C1 segment of cervical spinal cord (tissue), 14 donors: ENCODE measurements at places on chromosomes 13 and 19.
A peak's percentile ranks its signal among the peaks of the same experiment; 100 is the strongest.

DNA sequence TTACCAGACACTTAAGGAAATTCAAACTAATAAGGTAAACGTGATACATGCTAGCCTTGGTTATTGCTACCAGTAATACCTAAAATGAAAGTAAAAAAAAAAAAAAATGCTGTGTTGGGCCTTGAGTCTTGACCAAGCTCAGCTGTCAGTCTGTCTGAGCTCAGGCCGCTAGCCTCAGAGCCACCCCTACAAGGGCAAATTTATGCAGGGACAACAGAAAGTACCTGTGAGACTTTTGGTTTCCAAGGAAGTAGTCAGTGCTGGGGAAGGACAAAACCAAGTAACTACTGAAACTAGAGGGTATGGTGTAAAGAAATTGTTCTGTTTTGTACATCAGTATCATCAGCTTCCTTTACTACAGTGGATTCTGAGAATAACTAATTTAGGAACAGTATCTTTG, 134.3 kb upstream of the SLITRK5 start:
- no peak for DNase-seq

- no peak for DNase-seq
Observed at GRCh38 chr19:294946-295686, 3.9 kb upstream of the PLPP2 start.

- DNase-seq: no peak
Observed at GRCh38 chr19:44846455-44847143, 502 bp downstream of the NECTIN2 start.

DNA sequence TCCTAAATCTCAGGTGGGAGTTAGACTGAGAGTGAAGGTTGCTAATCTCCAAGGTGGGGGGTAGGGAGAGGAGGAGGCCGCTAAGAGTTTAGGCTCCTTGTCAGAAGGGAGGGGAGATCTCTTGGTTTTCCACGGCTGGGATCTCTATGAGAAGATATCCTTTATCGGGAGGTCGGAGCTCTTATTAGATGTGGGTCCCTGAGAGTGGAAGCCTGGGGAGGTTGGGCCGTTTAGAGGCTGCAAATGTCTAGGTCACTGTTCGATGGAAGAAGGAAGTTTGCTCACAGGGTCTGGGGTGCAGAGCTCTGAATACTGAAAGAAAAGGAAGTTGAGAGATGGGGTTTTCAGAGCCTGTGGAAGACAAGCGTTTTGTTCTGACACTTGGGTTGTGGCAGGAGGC, 3.8 kb downstream of the MYADM start:
- DNase-seq: peak; percentile 3

- DNase-seq: no peak
Observed at GRCh38 chr19:48246101-48246500, 9.6 kb downstream of the CARD8 start.

DNA sequence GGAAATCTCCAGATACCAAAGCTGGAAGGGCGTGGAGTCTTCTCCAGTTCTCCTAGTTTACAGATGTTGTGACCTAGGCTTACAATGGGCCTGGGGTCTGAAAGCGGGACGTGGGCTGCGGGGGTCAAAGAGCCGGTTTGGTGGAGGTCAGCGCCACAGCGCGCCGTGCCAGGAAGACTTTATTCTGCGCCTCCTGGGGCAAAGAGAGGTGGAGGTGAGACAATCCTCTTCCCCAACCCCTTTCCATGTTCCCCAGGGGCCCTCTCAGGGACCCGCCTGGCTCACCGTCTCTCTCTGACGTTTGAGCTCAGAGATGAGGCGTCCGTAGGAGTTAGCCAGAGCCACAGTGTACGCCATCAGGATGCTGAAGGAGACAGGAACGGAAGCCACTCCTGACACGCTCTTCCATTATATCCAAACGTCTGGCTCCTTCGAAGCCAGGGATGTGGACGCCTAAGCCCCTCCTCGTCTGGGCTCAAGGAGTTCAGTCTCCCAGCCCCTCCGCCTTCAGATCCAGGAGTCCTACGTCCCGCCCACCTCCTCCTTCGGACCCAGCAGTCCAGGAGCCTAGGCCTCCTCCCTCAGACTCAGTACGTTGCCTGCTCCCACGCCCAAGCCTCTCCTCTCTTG, 776 bp upstream of the LENG1 start:
- no peak for DNase-seq

DNA sequence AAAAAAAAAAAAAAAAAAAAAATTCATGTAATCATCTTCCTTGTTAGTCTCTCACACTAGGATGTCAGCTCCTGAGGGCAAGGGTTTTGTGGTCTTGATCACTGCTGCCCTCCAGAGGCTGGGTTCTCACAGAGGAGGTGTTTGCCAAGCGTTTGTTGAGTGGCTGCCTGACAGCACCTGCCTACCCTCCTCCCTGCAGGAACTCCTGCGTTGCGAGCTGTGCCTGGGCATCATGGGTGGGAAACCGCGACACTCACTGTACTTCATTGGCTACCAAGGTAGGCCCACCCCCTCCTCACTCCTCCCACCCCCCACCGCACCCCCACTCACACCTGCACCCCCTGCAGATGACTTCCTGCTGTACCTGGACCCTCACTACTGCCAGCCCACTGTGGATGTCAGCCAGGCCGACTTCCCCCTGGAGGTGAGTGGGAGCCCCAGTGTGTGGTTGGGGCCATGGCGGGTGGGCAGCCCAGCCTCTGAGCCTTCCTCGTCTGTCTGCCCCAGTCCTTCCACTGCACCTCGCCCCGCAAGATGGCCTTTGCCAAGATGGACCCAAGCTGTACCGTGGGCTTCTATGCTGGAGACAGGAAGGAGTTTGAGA, 8.1 kb downstream of the ATG4D start:
- no peak for DNase-seq

- no peak for DNase-seq
Observed at GRCh38 chr19:14113762-14114414, 3.7 kb downstream of the PRKACA start.

- no peak for DNase-seq
Observed at GRCh38 chr19:12111176-12111575, 29.0 kb downstream of the ZNF20 start.

DNA sequence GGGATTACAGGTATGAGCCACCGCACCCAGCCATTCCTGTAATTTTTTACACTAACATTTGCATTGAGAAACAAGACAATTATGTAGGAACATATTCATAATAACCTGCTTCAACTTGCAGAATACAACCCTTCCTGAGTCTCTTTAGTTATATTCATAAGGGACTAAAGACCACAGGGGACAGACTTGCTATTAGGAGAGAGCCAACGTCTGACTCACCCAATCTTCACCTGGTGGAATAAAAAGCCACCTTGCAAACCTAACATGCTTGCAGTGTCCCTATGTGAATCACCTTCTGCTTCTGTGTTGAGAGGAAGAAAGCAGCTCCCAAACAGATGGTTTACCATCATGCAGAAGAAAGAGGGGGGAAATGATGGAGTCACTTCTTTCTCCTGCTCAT, 456.1 kb downstream of the PCDH9 start:
- no peak for DNase-seq

DNA sequence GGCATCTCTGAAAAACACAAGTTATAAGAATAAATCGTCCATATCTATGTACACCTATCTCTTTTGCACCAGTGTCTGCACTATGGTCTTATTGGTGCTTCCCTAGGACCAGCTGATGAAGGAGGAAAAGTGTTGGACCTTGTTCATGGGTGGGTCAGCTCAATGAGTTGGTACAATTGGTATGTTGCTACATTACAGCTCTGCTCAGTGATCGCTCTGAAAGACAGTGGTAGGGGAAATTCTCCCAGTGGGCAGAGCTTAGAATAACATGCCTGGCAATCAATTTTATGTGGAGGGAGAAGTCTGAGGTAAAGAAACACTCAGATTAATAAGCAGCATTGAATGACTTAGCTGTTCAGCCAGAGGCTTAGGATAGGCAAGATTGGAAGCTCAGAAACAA, 138.7 kb upstream of the KL start:
- DNase-seq: no peak

GRCh38 chr19:32352241-32352630, 6.8 kb downstream of the ZNF507 start:
- DNase-seq: no peak

- no peak for DNase-seq
Observed at GRCh38 chr13:99959540-99960230, 11.9 kb downstream of the ZIC5 start.

DNA sequence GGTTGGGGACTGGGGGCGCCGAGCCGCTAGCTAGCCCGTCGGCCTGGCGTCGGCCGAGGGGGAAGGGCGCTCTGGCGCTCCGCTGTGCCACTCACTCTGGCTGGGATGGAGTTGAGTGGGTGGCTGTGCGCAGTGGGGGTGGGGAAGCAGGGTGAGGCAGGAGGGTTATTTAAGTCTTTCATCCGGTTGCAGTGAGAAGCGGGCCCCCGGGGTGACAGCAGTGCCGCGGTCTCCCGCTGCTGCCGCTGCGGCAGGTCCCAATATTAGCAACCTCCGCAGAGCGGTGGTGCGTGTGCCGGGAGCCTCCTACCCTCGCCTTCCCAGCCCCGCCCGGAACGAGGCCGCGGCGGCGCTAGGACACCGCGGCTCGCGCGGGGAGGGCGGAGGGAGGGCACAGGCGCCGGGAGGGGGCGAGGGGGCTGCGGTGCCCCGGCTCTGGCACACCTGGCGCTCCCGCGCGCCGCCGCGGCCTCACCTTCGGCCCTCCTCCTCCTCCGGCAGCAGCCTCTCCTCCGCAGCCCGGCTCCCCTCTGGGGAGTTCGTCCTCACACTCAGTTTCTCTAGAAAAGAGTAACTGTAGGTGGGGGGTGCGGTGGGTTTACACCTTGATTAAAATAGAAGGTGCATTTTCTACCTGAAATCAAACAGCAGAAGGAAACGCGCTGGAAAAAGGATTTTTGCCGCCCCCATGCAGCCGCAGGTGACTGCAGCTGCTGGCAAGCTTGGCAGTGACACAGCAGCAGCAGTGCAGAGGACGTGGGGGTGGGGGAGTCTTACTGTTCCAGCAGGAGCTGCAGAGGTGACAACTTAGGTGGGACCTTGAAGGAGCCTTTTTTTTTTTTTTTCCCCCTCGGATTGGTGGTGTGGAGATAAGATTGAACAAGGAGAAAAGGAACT, 4.5 kb downstream of the FGF9 start:
- DNase-seq: no peak

GRCh38 chr13:36418022-36418805, 14.1 kb upstream of the CCNA1 start:
- no peak for DNase-seq

GRCh38 chr19:14514215-14514863, 3.9 kb downstream of the DNAJB1 start:
- DNase-seq: peak; percentile 55

GRCh38 chr19:13537454-13537853, 31.2 kb upstream of the CACNA1A start:
- no peak for DNase-seq

DNA sequence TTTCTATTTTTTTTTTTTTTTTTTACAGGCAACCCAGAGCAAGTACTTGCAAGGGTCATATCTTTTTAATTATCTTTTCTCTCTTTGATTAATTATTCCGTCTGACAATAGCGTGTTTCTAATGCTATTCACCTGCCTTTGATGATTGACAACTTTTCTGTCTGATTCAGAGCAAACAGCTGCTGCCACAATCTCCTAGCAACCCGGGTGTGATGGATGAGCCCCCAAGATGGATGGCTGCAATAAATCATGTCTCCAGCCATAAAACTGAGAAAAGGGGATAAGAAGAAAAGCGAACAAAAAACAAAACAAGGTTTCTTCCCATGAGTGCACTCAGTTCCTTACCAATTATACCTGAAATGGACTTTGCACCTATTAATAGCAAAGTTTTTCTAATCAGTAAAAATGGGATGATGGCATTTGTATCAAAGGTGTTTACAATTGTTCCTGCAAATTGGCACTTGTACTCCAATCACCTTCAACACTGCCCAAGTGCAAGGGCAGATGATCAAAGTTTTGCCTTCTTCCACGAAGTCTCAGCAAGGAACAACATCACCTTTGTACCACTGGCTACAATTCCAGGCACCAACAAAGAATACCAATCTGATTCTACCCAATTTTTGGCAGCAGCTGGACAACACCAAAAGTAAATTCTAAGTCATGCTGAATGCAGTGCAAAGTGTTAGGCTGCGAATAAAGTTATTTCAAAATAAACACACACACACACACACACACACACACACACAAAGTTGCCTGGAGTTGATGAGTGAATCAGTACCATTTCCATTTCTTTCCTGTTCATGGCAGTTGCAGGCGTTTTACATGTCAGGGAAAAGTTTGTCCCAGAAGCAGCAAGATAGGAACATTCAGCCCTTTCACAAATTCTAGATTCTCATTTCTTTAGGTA, 12.0 kb downstream of the TSHZ3 start:
- no peak for DNase-seq

- no peak for DNase-seq
Observed at GRCh38 chr13:33637978-33638743, 179.8 kb upstream of the RFC3 start.

GRCh38 chr13:45401314-45401713, 16.9 kb downstream of the SLC25A30 start:
- DNase-seq: no peak

DNA sequence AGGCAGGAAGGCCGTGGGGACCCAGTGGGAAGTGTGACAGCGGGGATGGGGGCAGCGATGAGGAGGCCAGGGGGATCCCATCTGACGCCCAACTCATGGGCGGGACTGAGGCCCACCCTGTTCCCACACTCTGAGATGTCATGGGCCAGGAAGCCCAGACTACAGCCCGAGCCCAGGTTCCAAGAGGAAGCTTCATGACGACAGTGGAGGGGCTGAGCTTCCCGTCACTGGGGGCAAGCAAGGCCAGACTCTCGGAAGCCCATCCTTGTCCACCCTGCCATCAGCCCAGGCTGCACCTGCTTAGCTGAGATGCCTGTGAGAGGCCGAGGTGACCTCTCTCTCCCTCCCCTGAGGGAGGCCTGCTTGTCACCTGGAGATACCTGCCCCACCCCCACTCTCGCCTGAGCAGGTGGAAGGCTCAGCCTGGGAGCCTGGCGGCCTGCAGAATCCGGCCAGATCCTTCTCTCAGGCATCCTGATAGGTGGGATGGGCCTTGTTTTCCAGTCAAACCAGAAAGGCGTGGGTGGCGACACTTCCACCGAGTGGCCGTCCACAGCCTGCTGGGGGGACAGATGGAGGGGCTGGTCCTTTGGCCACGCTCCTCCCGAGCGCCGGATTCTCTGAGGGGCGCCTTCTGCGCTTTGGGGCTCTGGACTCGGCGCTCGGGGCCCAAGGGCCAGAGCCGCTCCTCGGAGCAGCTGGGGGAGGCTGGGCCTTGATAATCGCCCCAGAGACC, 4.8 kb downstream of the ZBTB7A start:
- DNase-seq: peak; percentile 34

GRCh38 chr13:28983641-28984040, 163.5 kb downstream of the MTUS2 start:
- no peak for DNase-seq

DNA sequence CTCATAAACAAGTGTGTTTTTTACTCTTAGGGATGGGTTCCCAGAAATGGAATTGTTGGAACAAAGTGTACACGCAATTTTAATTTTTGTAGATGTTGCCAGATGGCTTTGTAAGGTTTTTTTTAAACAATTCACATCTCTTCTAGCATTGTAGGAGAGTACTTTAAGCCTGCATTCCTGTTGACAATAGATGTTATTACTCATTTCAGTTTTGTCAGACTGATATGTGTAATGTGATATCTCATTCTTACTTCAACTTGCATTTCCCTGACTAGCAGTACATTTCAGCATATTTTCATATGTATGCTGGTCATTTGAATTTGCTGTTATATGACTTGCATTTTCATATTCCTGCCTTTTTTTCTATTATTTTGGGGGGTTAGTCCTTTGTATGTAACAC, 186.6 kb upstream of the SLITRK6 start:
- no peak for DNase-seq

- DNase-seq: no peak
Observed at GRCh38 chr13:95245071-95245470, 56.2 kb downstream of the ABCC4 start.

- no peak for DNase-seq
Observed at GRCh38 chr19:27775395-27775794, 1437.6 kb downstream of the UQCRFS1 start.
